Germinal center (tissue), 1 donor: ENCODE measurements at places on chromosomes 2 and 18.

- DNase-seq, result no peak
These were observed 62.8 kb upstream of the RNF152 start for GRCh38 chr18:61955644-61956043.

DNA sequence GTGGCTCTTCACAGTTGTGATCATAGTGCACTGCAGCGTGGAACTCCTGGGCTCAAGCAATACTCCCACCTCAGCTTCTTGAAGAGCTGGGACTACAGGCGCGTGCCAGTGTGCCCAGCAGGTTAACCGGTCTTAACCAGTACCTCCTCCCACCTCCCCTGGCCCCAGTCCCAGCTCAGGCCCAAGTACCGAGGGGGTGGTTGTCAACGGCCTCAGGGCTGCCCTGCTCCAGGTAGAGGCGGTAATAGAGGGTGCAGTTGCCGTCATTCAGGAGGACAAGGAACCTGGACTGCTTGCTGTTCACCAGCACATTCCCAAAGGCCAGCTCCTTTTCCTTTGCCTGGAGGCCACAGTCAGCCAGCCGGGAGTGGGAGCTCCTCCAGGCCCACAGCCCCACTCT, 19.7 kb downstream of the CFAP65 start:
- no peak for DNase-seq

DNA sequence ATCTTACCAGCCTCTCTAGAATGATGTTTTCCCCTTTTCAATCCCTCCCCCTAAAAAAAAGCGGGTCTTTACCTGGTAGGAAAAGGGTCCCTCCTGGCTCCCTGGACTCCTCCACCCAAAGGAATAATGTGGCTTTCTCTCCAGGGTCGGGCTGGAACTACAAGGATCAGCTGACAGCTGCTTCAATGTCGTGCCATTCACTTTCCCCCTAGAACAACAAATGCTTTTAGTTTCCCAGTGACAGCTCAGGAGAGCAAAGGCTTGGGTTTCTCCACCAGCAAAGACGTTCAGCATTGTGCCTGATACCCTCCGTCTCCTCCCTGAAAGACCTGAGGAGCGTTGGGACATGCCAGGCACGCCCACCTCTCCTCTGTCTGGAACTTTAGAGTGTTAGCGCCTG, 173.8 kb upstream of the SIX3 start:
- DNase-seq, result no peak

- peak; percentile 31 for DNase-seq
These were observed 985 bp downstream of the ILKAP start for GRCh38 chr2:238202326-238203093.

DNA sequence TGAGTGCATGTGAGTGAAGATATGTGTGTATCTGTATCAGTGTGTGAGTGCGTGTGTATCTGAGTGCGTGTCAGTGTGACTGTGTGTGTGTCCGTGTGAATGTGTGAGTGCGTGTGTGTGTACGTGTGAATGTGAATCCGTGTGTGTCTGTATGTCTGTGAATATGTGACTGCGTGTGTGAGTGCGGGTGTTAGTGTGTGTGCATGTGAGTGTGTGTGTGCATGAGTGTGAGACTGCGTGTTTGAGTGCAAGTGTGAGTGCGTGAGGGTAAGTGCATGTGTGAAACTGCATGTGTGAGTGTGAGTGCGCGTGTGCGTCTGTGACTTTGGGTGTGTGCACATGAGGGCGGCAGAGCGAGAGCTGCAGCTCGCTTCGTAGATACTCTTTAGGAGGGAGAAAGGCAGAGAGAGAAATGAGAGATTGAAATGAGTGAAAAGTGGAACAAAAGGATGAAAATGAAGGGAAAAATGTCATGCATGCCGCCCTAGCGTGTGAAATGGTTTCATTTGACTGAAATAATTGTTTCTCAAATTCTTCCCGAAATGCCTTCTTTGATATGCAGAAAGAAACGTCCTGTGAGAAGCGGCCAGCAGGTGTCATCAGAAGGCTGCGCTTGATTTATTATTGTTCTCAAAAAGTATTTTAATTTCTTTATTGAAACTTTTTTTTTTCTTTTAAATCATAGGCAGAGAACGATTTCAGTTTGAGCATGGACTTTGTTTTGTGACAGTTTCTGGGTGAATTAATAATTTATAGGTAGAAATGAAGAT, 25.6 kb downstream of the ZNF407 start:
- DNase-seq, result no peak

DNA sequence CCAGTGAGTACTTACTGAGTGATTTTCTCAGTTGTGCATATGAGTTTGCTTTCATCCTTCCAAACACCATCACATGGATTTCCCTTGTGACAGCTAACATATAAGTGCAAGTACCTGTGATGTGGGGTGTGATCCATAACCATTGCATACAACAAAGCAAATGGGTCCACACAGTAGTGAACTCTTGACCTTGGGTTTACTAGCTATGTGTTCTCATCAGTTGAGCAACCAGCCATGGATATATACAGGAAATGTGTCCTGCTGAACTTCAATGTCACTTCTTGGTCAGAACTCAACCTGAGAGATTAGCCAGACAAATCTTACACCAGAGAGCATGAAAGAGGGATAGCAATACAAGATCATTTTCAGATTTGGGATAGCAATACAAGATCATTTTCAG, 420.9 kb upstream of the KCNH7 start:
- no peak for DNase-seq
